ENCODE measurements at places on chromosomes 2 and 18. TPM values are rescaled to one million over a fixed set of nuclear protein-coding genes. Genes with fewer than 3 reads are reported as not detected.

DNA sequence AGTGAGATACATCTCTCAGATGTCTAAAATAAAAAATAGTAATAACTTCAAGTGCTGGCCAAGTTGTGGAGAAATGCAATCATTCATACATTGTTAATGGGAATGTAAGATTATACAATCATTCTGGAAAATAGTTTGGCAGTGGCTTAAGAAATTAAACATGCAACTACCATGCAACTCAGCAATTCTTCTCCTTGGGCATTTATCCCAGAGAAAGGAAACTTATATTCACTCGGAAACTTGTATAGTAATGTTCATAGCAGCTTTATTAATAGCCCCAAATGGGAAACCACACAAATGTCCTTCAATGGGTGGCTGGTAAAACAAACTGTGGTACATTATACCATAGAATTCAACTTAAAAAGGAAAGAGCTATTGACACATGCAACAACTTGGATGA is 274.0 kb upstream of the SPRED2 start:
- no peak for DNase-seq

GRCh38 chr2:67304300-67304890 is 92.7 kb upstream of the ETAA1 start:
- no peak for DNase-seq

The GKN1 gene
- total RNA-seq: 0.37 TPM

GRCh38 chr2:181570833-181571661 is 85.9 kb downstream of the CERKL start:
- DNase-seq: no peak

GRCh38 chr18:34965108-34965507 is 76.1 kb upstream of the MAPRE2 start:
- DNase-seq: no peak

DNA sequence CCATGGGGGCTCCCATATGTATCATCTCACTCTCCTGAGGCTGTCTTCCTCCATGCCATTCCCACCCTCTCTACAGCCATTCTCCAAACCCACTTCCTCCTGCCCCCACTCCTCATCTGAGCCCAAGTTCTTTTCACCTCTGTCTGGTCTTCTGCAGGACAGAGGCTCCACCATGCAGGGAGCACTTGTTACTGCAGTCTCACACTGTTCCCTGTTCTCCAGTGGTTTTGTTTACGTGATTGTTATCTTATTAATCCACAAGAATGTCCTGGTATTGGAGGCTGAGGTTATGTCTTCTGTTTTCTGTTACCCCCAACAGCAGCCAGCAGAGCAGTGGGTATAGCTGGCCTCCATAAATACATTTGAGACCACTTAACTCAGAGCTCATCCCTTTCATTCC is 51.4 kb downstream of the PAX8 start:
- DNase-seq: no peak

The SLC4A5 gene
- total RNA-seq: 0.65 TPM

The TBR1 gene
- not detected for total RNA-seq

The GPC1 gene
- 261 TPM for total RNA-seq

The SLC16A14 gene
- total RNA-seq: 4.9 TPM

DNA sequence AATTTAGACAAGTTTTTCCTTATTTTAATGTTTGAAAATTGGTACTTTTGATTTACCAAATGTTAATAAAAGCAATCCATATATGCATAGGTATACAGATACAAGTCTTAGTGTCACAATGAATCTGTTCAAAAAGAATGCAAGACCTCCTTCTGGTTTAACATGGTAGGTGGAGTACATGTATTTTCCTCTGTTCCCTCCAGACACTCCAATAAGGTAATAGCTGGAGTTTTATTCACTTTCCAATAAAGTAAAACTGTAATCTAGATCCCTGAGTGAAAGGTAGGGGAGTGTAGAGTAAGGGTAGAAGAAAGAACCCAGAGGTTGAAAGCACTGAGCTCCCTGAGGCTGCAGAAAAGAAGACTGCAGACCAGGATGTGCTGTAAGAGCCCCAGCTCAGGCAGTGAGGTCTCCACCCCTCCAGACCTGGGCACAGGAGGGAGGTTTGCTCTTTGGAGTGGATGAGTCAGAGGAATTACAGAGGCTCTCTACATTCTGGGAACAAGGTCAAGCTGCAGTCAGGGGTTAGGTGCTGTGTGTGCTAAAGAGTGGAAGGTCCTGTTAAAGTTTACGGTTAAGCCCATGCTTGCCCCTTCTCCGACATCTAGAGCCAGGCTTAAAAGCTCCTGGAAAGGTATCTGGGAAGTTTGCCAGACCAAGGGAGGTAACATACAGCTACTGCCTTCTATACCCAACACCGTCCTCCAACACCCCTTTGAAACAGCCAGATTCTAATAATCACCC is 27.6 kb upstream of the STAT1 start:
- no peak for DNase-seq

GRCh38 chr2:118942031-118942430 is at the start of gene MARCO:
MARCO (plus strand) TSS chr2:118942194; CDS start chr2:118942301, 107 bp downstream.
- no peak for DNase-seq

GRCh38 chr2:236753606-236754270 is 184.1 kb downstream of the ACKR3 start:
- DNase-seq: no peak

The IL1R2 gene
- total RNA-seq: not detected

DNA sequence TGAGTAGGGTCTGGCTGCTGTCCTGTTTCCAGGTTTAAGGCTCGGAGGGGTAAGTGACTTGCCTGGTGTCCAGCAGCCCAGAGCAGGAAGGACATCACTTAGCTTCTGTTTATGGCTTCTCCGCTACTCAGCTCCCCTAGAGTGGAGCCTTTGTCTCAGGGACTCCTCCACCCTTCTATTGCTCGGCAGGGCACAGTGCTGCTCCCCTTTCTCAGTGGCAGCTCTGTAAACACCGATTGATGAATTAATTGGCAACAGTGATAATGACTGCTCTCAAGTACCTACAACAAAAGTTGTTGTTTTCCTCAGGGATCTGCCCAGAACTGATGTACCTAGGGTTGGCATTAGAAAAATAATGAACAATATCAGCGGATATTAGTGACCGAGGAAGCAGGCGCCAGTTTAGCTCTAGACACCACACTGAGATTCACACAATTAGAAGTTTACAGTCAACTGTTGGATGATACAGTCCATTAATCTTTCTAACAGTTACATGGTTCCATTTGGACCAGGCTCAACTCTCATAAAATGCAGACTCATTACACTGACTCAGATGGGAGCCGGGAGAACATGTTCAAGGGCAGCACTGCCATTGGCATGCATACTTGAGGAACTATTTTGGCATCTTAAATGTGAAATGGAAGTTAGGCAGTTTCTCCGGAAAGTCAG is 265.7 kb downstream of the MTX2 start:
- DNase-seq: no peak

All from chondrocyte (in vitro differentiated cells).